NCI-H524 (cell line): ENCODE measurements at places on chromosomes 13 and 19.

DNA sequence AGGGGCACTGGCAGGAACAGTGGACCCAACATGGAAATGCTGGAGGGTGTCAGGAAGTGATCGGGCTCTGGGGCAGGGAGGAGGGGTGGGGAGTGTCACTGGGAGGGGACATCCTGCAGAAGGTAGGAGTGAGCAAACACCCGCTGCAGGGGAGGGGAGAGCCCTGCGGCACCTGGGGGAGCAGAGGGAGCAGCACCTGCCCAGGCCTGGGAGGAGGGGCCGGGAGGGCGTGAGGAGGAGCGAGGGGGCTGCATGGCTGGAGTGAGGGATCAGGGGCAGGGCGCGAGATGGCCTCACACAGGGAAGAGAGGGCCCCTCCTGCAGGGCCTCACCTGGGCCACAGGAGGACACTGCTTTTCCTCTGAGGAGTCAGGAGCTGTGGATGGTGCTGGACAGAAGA lies 4.1 kb downstream of the KLK2 start:
- no peak for DNase-seq

GRCh38 chr19:14526423-14526822 lies 3.0 kb upstream of the TECR start:
- DNase-seq: no peak

DNA sequence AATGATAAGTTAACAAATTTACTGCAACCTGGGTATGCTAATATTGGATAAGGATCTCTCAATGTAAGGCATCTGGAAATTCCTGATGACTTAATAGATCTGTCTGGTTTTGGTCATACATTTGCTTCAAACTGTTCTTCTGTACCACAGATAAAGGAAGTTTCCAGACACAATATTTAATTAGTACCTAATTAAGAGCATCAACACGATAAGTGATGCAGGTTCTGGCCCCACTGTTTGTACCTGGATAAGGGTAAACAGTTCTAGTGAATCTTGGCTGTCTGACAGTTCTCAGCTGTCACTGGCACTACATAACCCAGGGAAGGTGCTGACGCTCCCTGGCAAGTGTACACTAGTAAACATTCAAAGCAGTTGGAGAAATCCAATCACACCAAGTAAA lies 165.6 kb downstream of the MZT1 start:
- no peak for DNase-seq

GRCh38 chr13:104315606-104316005 lies 1249.4 kb upstream of the SLC10A2 start:
- DNase-seq: no peak

DNA sequence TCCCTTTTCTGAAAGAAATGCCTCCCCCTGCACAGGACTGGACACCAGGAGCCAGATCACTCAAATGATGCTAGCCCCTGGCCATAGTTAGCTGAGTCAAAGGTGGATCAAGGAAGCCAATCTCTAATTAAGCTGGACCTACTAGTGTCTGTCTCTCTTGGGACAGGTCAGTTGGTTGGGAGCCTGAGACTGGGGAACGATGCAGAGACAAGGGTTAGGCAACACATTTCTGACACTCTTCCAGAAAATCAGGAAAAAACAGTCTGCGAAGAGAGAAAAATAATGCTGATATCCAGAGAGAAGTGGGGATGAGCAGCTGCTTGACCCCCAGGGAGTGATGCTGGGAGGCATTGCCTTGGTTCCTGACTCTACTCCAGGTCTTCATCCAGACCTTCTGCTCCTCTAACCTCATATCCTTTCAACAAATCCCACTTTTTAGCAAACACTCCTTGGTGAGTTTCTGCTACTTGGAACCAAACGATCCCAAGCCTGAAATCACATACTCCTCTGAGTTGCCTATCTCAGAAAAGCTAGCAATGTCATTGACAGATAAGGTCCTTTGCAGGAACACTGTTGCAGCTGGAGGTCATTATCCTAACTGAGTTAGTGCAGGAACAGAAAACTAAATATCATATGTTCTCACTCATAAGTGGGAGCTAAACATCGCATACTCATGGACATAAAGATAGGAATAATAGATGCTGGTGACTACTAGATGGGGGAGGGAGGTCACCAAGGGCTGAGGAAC lies 369.7 kb downstream of the COG6 start:
- no peak for DNase-seq

DNA sequence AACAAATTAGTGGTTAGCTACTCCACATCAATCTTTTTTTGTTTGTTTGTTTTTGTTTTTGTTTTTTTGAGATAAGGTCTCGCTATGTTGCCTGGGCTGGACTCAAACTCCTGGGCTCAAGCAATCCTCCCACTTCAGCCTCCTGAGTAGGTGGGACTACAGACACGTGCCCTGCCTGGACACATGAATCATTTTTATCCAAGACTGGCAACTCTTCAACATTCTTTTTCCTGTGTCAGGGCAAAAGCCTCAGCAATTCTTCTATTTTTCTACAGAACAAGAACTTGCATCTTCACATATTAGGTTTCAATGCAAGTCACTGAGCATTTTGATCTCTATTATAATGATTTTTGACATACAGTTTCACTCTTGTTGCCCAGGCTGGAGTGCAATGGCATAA lies 76.8 kb upstream of the LRCH1 start:
- no peak for DNase-seq

- DNase-seq: no peak
These were observed 2.5 kb upstream of the PLEKHF1 start for GRCh38 chr19:29662604-29663404.

DNA sequence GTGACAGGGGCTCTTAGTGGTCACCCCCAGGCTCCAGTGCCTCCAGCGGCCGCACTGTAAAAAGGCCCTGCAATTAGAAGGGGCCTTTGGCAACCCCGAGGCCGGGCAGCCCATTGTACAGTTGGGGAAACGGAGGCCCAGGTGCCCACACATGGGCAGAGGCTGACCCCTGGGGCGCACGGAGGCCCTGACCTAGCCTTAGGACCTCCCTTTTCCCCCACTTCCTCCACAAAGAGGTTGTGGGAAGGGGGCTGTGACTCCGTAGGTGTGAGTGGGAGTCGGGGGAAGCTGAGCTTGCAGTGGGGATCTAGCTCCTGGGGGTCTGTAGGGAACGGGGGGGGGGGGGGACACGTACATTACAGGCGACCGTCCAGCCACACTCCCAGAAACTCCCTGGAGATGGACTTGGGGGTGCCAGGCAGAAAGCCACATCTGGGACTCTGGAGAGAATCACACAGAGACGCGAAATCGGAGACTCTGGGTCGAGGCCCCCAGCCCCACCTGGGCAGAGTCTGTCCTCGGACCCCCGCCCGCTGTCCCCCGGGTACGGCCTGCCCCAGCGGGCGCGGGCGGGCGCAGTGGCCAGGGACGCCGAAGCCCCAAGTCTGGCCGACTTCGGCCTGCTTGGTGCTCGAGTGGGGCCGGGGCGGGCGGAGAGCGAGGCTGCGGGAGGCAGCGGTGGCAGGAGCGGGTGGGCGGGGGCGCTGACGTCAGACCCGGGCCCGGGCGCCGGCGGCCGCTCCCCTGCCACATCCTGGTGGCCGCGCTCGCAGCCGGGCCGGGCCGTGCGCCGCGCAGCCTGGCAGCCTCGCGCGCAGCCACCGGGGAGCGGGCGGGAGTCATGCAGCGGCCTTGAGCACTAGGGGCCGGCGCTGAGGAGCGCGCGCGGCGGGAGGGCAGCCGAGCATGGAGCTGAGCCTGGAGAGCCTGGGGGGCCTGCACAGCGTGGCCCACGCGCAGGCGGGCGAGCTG lies at the start of gene ONECUT3:
TSS of gene ONECUT3 (plus strand) at position 750 of the 972 bp plus-strand sequence. CDS start at position 907, 157 bp downstream.
- no peak for DNase-seq

DNA sequence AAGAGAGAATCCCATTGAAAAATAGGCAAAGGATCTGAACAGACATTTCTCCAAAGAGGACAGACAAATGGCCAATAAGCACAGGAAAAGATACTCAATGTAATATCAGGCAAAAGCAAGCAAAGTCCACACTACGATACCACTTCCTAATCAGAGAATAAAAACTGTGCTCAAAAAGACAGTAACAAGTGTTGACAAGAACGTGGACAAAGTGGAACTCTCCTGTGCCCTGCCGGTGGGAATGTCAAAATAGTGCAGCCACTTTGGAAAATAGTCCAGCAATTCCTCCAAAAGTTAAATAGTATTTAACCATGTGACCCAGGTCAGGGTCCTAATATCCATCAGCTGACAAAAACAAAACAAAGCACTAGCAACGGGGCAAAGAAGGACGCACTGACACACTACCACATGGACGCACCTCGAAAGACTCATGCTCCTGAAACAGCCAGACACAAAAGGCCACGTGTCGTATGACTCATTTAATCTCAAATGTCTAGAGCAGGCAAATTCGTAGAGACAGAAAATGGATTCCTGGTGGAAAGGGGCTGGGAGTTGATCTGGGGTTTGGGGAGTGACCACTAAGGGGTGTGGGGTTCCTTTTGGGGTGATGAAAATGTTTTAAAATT lies 5.2 kb downstream of the MIER2 start:
- no peak for DNase-seq

GRCh38 chr19:52638601-52639000 lies 446 bp upstream of the ZNF83 start:
- DNase-seq: no peak

DNA sequence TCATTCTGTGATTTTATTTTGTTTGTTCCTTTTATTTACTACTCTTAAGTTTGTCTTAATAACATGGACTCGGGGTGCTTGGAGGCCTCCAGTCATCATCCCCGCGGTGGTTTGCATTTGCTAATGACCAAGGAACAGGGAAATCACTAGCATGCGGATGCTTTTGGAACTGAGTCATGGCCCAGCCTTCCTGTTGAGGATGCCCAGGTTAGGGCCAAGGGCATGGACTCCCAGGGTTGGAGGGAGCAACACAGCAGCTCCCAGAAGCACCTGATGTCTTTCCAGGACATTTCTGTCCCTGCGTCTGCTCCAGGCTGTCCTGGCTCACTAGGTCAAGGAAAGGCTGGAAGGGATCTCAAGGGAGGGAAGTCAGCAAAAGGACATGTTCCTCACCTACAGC lies 423.7 kb upstream of the TSHZ3 start:
- no peak for DNase-seq

DNA sequence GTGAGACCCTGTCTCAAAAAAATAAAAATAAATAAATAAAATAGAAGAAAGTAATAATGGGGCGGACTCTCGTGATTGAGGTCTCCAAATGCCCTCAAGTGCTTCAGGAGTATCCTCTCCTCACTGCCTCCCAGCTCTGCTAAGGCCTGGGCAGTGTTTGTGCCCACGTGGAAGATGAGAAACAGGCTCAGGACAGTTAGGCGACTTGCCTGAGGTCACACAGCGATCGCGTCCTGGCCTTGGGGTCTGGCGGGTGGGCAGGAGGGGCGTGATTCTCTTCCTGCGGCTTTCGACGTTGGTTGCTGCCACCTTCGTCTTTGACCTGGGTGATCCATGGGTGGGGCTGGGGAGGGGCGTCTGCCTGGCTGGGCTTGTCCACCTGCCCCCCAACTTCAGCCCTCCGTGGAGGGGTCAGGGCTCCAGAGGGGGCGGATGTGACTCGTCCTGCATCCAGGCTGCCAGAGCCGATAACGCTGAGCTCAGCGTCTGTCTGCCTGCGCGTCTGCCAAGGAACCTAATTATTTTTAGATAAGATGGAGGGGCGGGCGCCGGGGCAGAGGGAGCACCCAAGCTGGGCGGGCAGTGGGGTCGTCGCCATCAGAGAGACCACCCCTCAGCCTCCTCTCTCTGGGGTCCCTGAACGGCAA lies 56.9 kb downstream of the NFIC start:
- no peak for DNase-seq

GRCh38 chr19:34336781-34337271 lies 28.2 kb upstream of the GPI start:
- peak; percentile 19 for DNase-seq

DNA sequence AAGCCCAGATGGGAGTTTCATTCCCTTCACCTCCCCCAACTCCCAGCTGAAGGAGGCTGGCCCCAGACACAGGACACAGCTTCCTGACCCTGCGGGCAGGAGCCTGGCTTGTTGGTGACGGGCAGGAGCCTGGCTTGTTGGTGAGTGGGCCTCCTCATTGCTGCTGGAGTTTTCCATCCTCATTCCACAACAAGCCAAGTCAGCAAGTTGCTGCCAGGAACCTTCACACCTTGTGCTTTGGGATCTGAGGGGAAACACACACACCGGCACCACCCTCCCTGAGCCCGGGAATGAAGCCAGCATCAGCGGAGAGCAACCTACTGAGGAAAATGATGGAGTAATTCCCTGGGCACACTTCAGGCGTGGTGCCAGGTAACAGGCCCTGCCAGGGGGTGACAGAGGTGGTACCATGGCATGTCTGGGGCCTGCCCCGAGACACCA lies 74.9 kb downstream of the ALOX5AP start:
- DNase-seq: no peak

GRCh38 chr13:97639236-97639635 lies 205.3 kb downstream of the RAP2A start:
- DNase-seq: no peak

- DNase-seq: no peak
These were observed 1.7 kb downstream of the ZNF90 start for GRCh38 chr19:20079476-20079875.

- no peak for DNase-seq
These were observed 38.0 kb downstream of the PHF11 start for GRCh38 chr13:49533591-49534269.

GRCh38 chr19:14416817-14417231 lies 2.3 kb downstream of the DDX39A start:
- no peak for DNase-seq

GRCh38 chr13:84567848-84568247 lies 685.6 kb upstream of the SLITRK1 start:
- DNase-seq: no peak

DNA sequence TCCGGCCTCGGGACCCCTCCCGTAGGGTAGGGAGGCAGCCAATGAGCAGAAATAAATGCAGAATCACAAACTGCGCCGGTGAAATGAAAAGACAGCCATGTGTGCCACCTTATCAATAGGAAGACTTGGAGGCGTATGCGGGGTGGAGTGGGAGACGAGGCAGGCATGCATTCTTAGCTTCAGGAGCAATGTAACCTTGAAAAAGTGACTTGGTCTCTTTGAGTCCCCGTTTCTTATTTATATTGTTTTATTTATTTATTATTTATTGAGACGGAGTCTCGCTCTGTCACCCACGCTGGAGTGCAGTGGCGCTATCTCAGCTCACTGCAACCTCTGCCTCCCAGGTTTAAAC lies 16.0 kb downstream of the SSC5D start:
- DNase-seq: no peak

- DNase-seq: no peak
These were observed 112.5 kb downstream of the COL4A1 start for GRCh38 chr13:110194451-110194850.

GRCh38 chr13:40635315-40635995 lies 31.0 kb downstream of the FOXO1 start:
- DNase-seq: no peak

GRCh38 chr13:28012896-28013295 lies 24.4 kb upstream of the URAD start:
- no peak for DNase-seq

DNA sequence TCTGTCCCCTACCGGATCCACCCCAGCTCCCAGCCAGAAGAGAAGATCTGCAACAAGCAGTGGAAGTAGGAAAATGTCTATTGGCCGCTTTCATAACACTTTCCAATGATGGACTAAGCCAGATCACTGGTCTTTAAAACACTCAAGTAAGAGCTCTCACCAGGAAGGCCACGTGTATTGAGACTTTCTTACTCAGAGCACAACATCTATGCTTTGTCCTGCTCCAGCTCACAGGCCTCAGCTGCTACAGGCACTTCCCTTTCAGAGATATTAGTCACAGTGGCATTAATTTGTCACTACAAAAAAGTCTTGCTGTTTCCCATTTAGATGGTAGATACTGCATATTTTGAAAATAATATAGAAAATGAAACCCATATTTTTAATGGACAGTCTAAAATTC lies 164.2 kb downstream of the ABCC4 start:
- no peak for DNase-seq
